ENCODE measurements at places on chromosomes 3 and 15. TPM values are rescaled to one million over a fixed set of nuclear protein-coding genes. Genes with fewer than 3 reads are reported as not detected.

DNA sequence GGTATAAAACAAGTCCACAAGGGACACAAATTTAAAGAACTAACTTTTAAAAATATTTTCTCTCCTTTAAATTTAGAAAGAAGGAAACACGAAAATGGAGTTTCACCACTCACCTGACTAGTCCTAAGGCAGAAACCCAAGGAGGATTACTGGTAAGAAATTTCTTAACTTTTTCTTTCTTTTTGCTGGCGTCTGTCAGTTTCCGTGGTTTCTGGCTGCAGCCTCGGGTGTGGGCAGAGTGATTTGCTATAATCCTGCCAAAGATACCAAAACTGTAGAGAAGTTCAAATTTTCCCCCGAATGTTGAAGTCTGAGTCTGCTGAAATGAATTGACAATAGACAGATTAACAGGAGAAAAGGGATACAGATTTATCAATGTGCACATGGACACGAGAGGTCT lies 843.6 kb upstream of the ALCAM start:
- DNase-seq, result no peak
- H3K4me1 ChIP-seq, result no peaks in the 10 kb centered on the region
- no peak overlapping the region for H3K27ac ChIP-seq
- no peak overlapping the region for H3K4me3 ChIP-seq
- no peaks in the 10 kb centered on the region for H3K36me3 ChIP-seq
- no peaks in the 10 kb centered on the region for H3K27me3 ChIP-seq

DNA sequence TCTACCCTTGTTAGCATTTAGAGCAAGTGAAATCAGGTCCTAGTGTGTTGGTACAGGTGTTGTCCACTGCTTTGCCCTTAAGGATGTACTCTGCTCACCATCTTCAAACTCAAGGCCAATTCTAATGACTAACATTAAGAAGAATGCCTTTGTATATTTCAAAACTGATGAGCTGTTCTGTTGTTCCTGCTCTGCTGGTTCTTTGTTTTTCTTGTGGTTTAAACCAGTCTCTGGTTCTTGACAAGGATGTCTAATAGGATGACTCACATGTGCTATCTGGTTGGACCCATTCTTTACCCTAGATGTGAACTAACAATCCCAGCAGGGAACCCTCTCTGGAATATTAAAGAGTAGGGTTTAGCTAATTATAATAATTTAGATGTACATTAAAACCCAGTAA lies 17.3 kb downstream of the ABHD5 start:
- H3K27ac ChIP-seq, result no peak overlapping the region
- no peaks in the 10 kb centered on the region for H3K4me1 ChIP-seq
- no peak for DNase-seq
- H3K27me3 ChIP-seq, result no peaks in the 10 kb centered on the region

DNA sequence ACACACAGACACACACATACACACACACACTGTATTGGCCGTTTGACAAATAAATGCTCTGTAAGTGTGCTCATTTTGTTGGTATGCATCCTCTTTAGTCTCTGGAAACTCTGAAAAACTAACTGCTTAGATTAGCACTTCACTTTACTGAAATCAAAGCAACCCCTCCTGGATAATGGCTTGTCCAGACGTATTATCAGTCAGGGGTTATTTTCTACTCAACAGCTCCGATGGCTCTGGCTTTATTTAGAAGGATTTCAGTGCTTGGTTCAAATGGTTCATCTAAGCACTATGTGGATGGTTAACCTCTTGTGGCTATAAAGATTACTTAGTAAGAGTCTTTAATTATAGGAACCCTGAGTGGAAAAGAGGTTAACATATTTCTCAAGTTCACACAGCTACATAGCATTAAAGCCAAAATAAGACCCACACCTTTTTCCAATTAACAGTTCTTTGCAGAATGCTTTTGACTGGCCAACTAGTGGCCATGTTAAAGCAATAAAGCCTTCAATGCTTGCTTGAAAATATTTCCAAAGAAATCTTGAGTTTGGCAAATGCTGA lies 516.1 kb upstream of the NAALADL2 start:
- H3K4me3 ChIP-seq, result no peak overlapping the region
- H3K36me3 ChIP-seq, result no peaks in the 10 kb centered on the region
- no peak for DNase-seq
- H3K4me1 ChIP-seq, result no peaks in the 10 kb centered on the region

NEK10 gene
- 1.4 TPM for total RNA-seq

DNA sequence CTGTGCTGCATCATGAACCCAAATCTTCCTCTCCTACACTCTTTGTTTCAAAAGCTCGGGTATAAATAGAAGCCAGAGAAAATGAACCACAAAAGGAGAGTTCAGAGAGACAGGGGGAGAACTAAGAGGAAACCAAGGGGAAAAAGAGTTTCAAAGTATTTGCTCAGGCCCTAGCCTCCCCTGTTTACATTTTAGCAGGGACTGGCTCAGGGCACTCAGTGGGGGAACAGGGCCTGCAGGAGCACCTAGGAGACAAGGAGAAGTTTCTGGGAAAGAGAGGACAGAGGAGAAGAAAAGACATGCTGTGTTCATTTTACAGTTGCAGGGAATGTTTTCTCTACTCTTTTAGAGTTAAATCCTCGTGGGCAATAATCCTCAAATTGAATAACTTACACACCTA lies 8.5 kb upstream of the IL17RD start:
- no peak overlapping the region for H3K4me3 ChIP-seq
- peaks cover 3% of the 10 kb centered on the region for H3K4me1 ChIP-seq
- H3K27me3 ChIP-seq, result no peaks in the 10 kb centered on the region
- no peaks in the 10 kb centered on the region for H3K36me3 ChIP-seq

GRCh38 chr15:40743485-40743901 lies 11.6 kb downstream of the RMDN3 start:
- DNase-seq, result no peak
- H3K27me3 ChIP-seq, result no peaks in the 10 kb centered on the region

Data from CD4-positive, alpha-beta memory T cell (primary cell).